NCI-H1048 (cell line): ENCODE measurements at places on chromosomes 6 and 20.

DNA sequence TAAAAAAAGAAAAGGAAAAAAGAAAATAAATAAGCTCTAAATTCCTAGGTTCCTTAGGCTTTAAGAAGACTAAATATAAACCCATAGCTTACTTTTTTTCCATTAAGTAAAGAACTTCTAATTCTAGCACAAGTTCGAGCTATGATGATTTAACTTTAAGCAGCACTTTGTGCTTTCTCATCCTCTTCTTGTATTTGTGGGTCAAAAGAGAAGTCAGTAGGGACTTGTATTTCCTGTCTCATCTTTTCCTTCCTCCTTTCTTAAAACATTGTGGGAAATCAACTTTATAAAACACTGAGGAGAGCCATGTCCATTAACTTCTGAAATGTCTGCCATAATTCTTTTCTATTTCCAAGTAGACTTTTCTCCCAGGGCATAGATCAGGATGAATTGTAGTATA is 637.7 kb upstream of the CITED2 start:
- DNase-seq, result no peak

DNA sequence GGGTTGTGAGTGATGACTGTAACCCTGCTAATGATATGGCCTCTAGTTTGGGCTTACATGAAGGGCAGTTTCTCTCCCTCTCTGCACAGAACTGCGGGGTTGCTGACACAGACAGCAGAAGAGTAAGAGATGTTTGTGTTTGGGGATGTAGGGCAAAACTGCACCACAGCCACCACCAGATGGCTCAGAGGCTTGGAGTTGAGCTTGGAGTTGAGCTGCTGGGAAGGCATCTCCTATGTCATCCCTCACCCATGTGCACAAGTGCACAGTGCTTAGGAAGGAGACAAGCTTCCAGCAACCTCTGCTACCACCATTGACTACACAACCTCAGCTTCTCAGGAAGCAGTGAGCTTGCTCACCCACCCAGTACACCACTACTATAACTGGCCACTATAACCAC is 303.9 kb upstream of the DEFB112 start:
- DNase-seq, result no peak

GRCh38 chr20:48812600-48813445 is 15.0 kb downstream of the PREX1 start:
- no peak for DNase-seq

DNA sequence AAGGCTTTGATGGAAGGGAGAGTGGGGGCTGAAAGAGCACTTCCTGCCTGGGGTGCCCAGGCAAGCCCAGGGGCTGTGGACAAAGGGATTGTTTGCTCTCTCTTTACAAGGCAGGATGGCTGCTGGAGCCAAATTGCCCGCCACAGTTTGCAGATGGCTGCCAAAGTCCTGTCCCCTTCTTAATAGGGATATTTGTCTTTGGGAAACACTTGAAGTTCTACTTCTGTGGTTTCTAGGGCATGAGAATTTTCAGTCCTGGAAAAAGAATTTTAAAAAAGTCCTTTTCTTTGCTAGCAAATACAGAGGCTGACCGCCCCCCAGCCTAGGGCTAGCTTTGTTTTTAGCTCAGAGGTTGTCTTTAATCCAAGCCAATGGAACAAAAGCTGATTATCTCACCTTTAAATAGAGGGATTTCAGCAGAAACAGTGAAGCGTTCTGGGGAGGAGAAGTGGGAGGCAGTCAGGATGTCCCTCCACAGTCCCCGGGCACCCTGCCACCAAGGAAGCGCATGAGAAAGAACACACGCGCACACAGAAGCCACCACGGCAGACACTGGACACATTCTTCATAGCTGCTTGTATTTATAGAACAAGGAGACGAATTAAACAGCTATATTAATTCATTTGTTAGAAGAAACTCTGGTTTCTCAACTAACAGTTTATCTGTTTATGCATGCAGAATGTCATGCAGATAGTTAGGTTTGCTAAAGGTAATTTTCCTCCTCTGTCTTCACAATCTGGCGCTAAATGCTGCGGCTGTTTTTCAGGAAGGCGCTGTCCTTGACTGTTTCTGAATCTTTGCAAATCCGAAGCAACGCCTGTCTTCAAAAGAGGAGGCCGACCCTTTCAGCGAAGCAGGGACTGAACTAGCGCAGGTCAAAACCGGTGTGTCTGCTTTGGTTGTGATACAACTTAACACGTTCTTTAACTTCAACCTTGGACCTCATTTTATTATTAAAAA is 736.9 kb downstream of the QKI start:
- no peak for DNase-seq

GRCh38 chr6:138397128-138398122 is 6.6 kb upstream of the HEBP2 start:
- no peak for DNase-seq

DNA sequence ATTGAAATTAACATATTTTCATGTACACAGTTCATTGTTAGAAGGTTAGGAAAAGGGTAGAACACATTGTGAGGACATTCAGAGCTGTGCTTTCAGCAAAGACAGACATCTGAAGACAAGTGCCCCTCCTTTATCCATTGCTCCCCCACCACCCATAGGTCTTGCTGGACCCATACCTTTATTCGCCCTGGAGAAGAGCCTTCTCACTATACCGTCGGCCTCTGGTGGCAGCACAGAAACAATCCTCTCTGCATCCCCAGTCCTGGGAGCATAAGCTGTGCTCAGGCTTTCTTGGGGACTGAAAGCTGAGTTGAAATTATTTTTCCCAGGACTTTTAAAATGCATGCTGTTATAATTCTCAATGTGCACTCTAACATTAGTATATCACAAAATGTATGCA is 372.3 kb downstream of the EPHA7 start:
- no peak for DNase-seq

GRCh38 chr20:37343994-37344355 is 2.0 kb upstream of the SRC start:
- DNase-seq, result no peak
